ENCODE measurements at places on chromosomes 1 and 21. TPM values are rescaled to one million over a fixed set of nuclear protein-coding genes. Genes with fewer than 3 reads are reported as not detected.

- no peak for DNase-seq
Measured at GRCh38 chr1:206633708-206634121, 1.6 kb upstream of the DYRK3 start.

GRCh38 chr1:178052650-178053461 is 41.0 kb upstream of the RASAL2 start:
- no peak for DNase-seq

DNA sequence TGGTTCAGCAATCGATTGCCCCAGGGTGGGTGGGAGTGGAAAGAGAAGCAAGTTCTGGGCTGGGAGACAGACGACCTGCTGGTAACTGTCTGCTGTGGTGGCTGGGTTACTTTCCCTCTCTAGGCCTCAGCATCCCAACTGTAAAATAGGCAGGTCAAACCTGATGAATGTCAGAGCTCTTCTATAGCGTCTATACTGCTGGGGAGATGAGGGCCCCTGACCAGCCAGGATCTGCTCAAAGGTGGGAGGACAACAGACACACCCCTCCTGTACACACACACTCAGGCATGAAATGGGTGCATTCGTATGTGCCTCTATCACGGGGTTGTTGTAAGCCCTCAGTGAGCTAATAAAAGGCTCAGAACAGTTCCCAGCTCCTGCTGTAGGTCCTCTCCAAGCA is 12.7 kb upstream of the EPHB2 start:
- DNase-seq, result no peak

DNA sequence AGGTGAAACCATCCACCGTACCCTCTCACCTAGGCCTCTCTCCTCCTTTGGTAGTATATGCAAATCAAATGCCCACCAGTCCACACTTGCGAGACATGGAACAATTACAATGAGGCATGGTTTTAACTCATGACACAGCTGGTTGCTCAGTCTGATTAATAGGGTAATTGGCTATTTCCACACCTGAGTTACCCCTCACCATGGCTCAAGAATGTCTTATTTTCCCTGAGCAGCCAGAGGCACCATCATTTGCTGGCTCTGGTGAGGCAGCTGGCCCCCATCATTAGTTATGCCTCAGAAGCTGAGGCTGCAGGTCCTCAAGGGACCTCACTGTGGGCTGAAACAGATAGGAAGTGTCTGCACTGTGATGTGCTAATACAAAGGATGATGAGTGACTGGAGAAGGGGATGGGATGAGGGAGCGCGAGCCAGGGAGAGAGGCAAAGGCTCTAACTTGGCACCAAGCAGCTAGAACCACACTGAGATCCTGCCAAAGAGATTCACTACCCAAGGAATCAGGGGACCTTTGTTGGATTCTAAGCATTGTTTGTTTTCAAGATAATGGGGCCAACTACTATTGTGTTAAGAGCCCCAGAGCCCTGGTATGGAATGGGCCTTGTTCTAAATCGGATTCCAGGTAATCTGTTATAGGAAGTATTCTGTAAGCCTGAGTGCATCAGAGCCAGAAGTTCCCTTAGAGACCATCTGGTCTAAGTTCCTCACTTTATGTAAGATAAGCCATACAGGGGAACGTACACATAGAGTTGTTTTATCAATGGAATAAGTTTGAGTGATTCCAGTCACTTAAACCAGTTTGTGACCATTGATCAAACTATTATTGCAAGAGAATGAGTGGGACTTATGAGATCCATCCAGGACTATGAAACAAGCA is 80.0 kb upstream of the CNTN2 start:
- DNase-seq, result no peak

GRCh38 chr1:41739061-41739955 is 179.4 kb downstream of the HIVEP3 start:
- peak; percentile 69 for DNase-seq

DNA sequence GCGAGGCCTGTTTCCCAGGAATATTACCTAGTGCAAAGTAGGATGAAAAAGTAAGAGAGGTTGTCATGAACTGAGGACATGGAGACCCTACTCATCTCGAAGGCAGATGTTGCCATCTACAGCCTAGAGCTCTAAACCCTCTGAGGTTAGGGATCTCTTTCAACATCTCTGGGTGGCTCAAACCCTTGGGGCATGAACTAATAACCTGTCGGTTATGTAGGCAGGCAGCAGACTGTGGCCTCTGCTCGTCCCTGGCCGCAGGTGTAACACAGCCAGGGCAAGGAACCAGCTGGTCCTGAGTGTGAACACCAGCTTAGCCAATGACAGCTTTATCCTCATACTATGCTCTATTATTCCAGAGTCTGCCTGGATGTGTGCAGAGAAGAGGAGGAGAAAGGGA is 13.2 kb downstream of the CAPZB start:
- no peak for DNase-seq

DNA sequence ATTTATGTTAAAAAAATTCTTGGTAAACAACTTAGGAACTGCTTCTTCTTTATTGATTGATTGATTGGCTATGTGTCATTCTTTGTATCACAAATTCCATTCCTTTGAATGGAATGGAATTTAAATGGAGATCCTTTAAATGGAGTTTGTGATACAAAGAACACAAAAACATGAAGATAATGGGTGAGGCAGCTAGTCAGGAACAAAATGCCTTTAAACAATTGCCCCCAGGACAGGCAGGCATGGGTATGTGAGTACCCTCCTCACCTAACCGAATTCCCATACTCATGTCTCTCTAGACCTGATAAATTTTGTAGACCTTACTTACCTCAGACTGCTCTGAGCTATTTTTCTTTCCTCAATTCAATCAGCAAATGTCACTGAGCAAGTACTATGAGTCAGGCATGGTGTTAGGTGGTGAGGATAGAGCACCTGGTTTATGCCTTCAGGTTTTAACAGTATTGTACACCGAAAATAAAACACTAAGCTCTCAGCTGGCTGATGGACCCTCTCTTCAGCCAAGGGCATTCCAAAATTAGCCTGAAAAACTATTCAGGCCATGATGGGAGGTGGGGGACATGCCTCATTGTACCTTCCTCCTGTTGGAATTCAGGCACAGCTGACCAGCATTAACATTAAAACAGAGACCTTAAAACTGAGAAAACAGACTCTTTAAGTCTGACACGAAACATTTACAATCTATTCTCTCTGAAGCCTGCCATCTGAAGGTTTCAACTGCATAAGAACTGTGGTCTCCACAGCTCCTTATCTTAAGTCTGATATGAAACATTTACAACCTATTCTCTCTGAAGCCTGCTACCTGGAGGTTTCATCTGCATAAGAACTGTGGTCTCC is 58.9 kb downstream of the OLFML3 start:
- DNase-seq, result no peak

- no peak for DNase-seq
Measured at GRCh38 chr1:165484532-165484931, 39.6 kb upstream of the RXRG start.

The ARMH1 gene
- 7.3 TPM for polyA plus RNA-seq
